ENCODE measurements at places on chromosomes 2 and 18. TPM values are rescaled to one million over a fixed set of nuclear protein-coding genes. Genes with fewer than 3 reads are reported as not detected.

Gene AGAP1
- 18.1 TPM for total RNA-seq

Gene OTOF
- not detected for total RNA-seq

Gene ANKRD30BL
- total RNA-seq: not detected

Gene RAX
- not detected for total RNA-seq

Gene KCNG2
- total RNA-seq: not detected

Gene MC5R
- total RNA-seq: not detected

Gene TMEM131
- total RNA-seq: 28.9 TPM

Gene EVA1A
- 0.41 TPM for total RNA-seq

Gene ZNF397
- total RNA-seq: 13.4 TPM

Gene FSHR
- not detected for total RNA-seq

Gene ZNF385B
- total RNA-seq: 0.14 TPM

Gene ST6GAL2
- total RNA-seq: 0.41 TPM

Gene CENPA
- 2.5 TPM for total RNA-seq

Gene COBLL1
- total RNA-seq: 15.3 TPM

Gene SERPINB13
- total RNA-seq: not detected

Gene SP5
- 0.44 TPM for total RNA-seq

Gene CCDC85A
- 4.4 TPM for total RNA-seq

Gene ZSCAN30
- 13.3 TPM for total RNA-seq

Gene GKN1
- not detected for total RNA-seq

Gene DSG2
- 42.6 TPM for total RNA-seq

Gene MGAT4A
- total RNA-seq: 18.4 TPM

Gene IL1B
- 0.27 TPM for total RNA-seq

Gene HRH4
- 0.33 TPM for total RNA-seq

Gene MAT2A
- total RNA-seq: 145 TPM

Gene C2orf78
- total RNA-seq: not detected

Gene DPYSL5
- total RNA-seq: not detected

Gene CCDC178
- 0.27 TPM for total RNA-seq

Gene ANKRD23
- 14.4 TPM for total RNA-seq

Gene SULT1C4
- total RNA-seq: 2.7 TPM

Gene COL5A2
- total RNA-seq: 9.3 TPM

Gene CPLX4
- total RNA-seq: not detected

Gene KCNS3
- total RNA-seq: 4.0 TPM

Gene ARHGAP25
- total RNA-seq: 5.3 TPM

Gene GRB14
- 39.3 TPM for total RNA-seq

Gene RNF152
- 10.4 TPM for total RNA-seq
